Stimulated activated CD8-positive, alpha-beta memory T cell treated with anti-CD3 and anti-CD28 coated beads, Interleukin-4, amount 100 ng/mL, for 24 hours (primary cell): ENCODE measurements at places on chromosomes 1 and 21.

DNA sequence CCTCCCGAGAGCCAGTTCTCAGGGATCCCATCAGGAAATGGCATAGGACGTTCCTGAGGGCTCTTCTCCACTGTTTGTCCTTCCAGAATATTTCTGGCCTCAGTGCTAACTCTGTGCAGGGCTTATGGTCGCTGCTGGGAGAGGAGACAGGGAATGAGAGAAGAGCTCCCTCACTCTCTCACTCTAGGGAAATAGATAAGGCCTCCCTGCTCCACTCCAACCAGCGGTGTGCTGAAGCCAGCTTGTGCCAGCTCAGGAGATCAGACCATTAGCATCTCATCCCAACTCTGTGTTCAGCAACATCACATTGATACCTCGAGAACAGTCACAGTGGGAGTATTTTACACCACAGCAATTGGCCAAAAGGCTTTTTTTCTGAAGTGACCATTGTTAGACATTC lies 49.2 kb upstream of the ZC3H12A start:
- no peak for DNase-seq

DNA sequence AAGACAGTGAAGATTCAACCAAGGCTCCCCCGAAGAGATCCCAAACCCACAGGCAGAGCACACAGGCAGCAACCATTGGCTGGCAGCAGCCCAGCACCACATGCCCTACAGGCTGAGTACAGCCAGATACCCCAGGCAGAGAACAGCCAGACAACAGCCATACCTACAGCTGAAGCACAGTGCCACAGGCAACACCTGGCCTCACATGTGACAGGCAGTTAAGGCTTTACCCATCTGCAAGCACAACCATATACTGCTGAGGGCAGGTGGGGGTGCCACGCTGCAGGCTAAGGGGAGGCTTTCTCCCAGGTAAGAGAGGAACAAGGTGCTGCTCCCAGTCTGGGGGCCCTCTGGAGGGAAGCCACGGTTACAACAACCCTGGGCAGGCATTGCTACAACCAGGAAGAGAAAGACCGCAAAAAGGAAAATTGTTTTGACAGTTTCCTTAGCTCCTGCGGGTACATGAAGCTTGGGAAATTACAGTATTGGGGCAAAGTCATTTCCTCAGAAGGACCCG lies 12.3 kb downstream of the CHIT1 start:
- DNase-seq = no peak

DNA sequence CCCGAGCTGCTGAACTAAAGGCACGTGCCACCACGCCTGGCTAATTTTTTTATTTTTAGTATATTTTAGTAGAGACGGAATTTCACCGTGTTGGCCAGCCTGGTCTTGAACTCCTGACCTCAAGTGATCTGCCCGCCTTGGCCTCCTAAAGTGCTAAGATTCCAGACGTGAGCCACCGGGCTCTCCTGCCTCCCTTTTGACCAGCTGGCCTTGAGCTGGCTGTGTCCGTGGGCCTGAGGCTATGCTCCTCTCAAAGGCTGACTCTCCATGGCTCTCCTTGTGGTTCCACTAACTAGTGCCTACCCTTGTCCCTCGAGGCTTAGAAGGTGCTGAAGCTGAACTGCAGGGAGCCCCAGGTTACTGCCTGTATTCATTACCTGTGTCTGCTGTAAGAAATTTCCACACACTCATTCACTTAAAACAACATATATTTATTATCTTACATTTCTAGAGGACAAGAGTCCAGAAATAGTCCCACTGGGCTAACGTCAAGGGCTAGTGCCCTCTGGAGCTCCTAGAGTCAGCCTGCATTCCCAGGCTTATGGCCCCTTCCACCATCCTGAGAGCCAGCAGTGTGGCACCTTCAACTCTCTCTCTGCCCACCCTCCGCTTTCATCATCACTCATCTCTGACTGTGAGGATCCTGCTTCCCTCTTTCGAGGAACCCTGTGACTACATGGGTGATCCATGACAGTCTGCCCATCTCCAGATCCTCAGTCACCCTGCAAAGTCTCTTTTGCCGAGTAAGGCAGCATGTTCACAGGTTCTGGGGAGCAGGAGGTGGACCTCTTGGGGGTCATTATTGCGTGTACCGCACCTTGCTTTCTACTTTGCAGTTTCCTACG lies 34.9 kb downstream of the ETS2 start:
- DNase-seq = no peak

- no peak for DNase-seq
These were observed 27.4 kb downstream of the ARHGEF16 start for GRCh38 chr1:3481836-3482375.
